Adipocyte (in vitro differentiated cells): ENCODE measurements at places on chromosomes 4 and X.
A peak's percentile ranks its signal among the peaks of the same experiment; 100 is the strongest.

DNA sequence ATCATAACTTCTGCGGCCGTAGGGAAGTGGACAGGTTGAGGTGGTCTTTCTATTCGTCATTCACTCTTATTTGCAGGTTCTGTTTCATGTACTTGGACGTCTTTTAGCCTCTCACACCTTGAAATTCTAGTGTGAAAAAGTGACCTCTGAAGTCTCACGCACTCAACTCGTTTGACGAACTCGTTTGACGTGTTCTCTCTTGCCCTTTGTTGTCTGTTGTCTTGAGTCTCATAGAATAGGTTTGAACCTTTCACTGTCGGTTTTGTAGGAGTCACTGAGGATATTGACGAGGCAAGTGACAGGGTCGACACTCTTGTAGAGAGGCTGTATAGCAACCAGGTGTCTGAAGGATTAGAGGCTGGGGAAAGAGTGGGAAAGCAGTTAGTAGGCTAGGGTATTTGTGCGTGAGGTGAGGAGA is 1.1 kb upstream of the PGRMC2 start:
- peak; percentile 45 for DNase-seq

GRCh38 chr4:122003335-122003734 is 51.5 kb upstream of the TRPC3 start:
- DNase-seq = peak; percentile 4

- DNase-seq = no peak
Measured at GRCh38 chr4:182914357-182914756, 2.8 kb downstream of the DCTD start.

GRCh38 chrX:45592101-45592500 is 391.4 kb upstream of the DIPK2B start:
- no peak for DNase-seq

- DNase-seq = no peak
Measured at GRCh38 chr4:21544415-21544814, 404.2 kb downstream of the KCNIP4 start.

- DNase-seq = peak; percentile 34
Measured at GRCh38 chr4:139540161-139540560, 15.9 kb downstream of the SETD7 start.

- DNase-seq = peak; percentile 66
Measured at GRCh38 chr4:61200187-61200915, at the start of gene ADGRL3. Gene ADGRL3 (plus strand): TSS chr4:61200326.

GRCh38 chrX:126237524-126237923 is 71.4 kb upstream of the DCAF12L2 start:
- no peak for DNase-seq

DNA sequence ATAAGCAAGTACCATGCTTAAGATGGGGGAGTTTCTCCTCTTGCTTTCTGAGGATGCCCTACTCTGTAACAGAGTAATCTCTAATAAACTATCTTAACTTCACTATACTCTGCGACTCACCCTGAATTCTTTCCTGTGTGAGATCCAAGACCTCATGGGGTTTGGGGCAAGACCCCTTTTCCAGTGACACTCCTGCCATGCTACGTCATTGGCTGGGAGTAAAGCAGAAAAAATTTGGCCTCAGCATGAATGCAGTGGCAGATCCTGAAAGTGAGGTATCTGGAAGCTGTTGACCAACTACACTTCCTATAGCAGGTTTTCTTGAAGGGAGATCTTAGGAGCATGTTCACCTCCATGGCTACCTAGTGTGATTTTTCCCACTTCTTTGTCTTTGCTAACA is 109.1 kb upstream of the MED14 start:
- DNase-seq = no peak

DNA sequence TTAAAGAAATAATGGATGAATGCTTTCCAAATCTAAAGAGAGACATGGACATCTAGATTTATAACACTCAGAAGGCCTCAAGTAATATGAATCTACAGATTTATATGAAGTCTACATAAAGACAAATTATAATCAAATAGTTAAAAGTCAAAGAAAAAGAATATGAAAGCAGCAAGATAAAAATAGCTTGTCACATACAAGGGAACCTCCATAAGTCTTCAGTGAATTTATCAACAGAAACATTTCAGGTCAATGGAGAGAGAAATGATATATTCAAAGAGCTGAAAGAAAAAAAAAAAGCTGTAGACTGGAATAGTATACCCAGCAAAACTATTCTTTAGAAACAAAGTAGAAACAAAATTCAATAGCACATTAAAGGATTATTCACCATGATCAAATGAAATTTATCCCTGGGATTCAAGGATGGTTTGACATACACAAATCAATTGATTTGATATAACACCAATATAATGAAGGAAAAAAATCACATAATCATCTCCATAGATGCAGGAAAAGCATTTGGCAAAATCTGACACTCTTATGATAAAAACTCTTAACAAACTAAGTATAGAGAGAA is 346.6 kb upstream of the PABPC4L start:
- DNase-seq = no peak

DNA sequence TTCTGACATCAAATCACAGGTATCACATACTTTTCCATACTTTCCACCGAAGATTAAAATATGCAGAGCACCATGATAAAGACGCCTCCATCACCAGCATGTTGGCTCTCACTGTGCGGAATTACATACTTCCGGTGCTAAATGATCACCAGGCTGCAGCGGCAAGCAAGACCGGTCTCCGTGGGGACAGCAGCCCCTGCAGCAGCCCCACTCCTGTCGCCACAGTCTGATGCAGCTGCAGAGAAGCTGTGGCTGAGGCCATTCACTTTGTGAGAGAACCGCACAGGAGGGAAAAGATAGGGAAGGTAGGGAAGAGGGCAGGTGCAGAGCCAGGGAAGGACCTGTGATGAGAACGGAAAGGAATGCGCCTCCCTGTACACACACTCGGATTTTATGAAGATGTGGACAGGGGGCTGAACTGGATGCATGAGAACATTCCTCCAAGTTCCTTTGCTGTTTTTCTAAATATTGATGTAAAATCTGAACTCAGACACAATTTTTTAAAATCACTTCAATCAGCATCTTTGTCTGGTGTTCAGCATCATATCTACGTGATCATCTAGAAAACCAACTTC is 38.3 kb downstream of the AFAP1 start:
- DNase-seq = no peak

DNA sequence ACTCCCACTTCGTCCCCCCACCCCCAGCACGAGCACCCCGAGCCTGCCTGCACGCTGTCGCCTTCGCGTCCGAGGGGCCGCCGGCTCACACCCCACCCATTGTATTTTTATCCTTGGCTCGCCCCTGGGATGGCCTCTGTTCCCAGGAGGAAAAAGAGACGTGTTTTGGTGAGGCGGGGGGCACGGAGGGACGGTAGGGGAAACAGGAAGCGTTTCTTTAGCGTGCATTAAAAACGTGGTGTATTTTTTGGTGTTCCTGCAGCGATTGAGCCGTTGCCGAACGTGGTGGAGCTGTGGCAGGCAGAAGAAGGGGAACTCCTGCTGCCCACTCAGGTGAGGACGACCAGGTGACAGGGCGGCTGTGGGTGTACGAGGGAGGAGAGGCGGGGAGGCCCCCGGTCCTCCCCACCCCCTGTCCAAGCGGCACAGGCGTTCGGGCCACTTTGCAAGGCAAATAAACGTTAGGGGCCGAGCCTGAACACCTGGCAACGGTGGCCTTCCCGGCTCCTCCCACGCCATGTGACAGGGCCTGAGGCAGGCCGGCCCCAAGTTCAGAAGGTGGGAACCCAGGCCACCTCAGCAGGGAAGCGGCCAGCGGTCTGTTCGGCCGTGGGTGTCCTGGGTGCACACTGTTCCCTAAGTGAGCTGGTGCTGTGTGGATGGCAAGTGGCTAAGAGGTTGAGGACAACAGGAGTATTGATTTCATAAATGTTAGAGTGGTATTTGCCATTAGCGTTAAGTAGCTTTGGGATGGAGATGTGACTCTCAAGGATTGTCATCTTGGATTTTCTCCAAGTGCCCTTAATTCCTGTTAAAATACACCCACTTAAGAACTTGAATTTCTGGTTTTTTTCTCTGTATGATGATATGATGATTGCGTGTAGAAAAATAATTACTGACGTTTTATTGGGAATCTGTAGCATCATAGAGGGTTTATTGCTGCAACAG is 1.1 kb downstream of the TMEM131L start:
- DNase-seq = peak; percentile 35

DNA sequence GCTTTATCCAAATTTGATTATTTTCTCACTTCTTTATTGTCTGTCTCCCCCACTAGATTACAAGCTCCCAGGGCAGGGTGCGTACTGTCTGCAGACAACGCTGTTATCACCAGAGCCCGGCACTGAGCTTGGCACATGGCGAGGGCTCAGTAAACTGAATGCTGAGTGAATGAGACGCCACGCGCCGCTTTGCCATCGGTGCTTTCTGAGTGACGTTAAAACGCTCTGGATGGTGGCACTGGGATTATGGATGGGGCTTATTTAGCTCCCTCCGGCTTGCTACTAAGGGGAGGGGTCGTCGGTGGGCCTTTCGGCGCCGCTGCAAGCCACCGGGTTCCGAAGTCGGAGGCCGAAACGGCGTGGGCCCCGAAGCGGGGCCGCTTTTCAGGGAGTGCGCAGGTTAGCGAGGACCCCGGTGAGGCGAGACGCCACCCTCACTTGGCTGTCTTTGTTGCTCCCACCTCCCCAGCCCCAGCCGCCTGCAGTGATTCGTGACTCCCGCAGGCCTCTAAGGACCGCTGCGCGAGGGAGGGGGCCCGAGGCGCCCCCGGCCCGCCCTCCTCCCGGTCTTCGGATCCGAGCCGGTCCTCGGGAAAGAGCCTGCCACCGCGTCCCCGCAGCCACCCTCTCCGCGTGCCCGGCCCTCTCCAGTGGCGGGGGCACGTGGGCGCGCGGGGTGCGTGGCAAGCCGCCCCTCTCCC is 569 bp upstream of the FHL1 start:
- DNase-seq = peak; percentile 31

GRCh38 chrX:20435913-20436312 is 169.2 kb upstream of the RPS6KA3 start:
- no peak for DNase-seq

- DNase-seq = no peak
Measured at GRCh38 chr4:139457318-139457717, 3.4 kb downstream of the RAB33B start.

DNA sequence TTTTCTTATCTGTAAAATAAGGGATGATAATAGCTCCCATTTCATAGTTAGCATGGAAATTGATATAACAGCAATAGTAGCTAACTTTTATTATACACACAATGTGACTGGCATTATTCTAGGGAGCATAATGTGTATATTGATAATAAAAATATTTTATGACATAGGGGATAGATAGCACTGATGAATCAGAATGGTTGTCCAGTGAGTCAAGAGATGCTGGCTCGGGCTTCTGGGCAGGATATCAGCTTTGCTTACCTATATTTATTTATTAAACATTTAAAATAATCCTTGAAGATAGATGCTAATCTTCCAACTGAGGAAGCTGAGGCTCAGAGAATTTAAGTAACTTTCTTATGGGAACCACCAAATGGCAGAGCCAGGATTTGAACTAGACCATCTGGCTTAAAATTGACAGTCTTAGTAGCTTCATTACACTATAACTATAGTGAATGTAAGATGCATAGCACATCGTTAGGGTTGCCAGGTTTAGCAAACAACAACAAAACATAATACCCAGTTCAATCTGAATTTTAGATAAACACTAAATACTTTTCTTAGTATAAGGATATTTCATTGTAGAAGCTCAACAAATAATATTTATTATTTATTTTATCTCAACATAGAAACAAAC is 2.7 kb downstream of the AFP start:
- no peak for DNase-seq

DNA sequence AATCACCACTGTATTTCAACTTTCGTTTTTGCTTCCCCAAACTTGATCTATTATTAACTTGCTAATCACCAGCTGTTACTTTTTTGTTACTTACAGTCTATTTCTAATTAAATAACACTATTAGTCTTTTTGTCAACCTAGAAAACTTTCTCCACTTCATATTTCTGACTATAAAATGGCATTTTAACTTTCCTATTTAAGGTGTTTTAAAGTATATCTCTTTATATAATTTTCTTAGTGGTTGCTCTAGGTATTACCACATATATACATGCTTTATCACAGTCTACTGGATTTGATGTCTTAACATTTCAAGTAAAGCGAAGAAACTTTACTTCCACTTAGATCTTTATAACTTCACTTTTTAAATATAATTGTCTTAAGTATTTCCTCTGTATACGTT is 421.2 kb downstream of the DCAF12L2 start:
- no peak for DNase-seq

- no peak for DNase-seq
Measured at GRCh38 chrX:14851526-14851925, 21.3 kb downstream of the FANCB start.

GRCh38 chr4:145075742-145076468 is 22.1 kb downstream of the ANAPC10 start:
- DNase-seq = no peak

DNA sequence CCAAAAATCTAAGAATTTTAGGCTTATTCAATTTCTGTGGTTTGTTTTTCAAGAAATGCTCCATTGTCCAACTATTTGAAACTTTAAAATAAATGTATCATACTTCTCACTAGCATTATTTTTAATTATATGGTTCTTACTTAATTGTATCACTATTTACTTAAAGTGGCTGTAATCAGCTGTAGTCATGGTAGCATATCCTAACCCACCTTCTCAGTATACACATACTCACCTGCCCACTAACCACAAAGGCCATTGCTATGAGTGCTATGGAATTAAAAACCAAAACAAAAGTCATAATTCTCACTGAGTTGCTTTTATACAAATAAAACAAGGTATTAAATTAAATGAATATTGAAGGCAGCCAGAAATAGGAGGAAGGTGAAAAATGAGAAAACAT is 5.0 kb downstream of the FBXO8 start:
- no peak for DNase-seq

DNA sequence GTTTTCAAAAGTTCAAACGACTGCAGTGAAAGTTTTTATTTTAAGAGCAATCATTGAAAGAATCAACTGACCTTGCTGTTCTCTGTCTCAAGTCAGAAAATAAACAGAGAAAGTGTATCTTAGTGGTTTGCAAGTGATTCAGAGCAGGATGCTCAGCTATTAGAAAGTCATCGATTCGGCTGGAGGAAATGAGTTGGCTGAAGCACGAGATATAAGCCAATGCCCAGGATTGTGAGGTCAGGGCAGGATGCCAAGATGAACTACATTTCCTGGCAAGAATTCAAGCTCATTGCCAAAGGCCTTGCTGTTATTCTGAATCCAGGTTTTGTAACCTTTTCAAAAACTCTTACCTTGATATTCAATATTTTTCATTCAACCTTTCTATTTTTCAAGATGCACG is 541.4 kb upstream of the BOD1L1 start:
- peak; percentile 63 for DNase-seq

- DNase-seq = no peak
Measured at GRCh38 chrX:34112459-34112858, 19.7 kb downstream of the FAM47A start.

DNA sequence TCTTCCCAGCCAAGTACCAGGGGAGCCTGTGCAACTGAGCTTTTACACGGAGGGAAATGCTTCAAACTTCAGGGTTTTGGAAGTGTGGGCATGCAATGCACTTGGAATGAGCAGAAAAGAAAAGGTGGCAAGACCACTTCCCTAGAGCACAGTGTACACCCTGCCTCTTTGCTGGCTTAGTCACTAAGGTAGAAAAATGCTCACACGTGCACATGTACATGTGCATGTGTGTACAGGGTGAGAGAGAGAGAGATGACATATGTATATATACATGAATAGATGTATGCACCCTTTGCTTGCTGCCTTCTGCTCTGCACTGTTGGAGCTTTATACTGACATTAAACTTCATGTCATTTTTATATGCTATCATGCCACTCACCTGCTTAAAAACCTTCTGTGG is 7.9 kb upstream of the KLF3 start:
- DNase-seq = no peak
